ENCODE measurements at places on chromosomes 7 and 10.

DNA sequence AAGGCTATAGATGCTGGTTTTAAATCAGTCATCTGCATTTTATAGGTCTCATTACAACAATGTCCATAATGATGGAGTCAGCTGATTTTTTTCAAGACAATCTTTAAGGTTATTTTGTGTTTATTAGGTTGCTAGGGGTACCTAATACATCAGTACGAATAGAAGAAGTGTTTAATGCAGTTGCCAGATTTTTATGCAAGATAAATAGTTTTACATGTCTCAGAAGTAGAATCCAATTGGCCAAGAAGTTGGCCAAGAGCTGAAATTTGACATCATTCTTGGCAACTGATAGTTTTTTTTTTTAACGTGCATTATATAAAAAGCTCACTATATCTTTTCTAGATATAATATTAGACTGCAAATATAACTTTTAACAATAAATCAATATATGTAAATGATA, 208.5 kb downstream of the TRIL start:
- DNase-seq, result no peak

DNA sequence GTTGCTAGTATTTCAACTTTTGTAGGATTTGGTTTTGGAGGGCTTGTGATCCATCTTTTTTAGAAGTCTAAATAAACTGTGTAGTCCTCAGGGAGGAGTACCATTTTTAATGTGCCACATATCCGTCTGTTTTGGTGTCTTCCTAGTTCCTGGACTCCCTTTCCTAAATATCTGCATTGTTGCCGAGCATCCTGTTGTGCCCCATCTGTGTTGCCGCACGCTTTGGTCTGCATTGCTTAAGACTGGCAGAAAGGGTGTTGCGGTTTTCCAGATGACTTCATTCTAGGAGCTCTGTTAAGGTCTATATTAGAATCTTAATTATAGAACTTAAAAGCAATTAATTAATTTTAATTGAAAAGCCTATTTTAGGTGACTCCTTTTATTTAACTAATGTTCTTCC, 49.4 kb downstream of the RBM33 start:
- DNase-seq, result no peak

GRCh38 chr7:135204341-135204749, 7.0 kb downstream of the WDR91 start:
- no peak for DNase-seq

DNA sequence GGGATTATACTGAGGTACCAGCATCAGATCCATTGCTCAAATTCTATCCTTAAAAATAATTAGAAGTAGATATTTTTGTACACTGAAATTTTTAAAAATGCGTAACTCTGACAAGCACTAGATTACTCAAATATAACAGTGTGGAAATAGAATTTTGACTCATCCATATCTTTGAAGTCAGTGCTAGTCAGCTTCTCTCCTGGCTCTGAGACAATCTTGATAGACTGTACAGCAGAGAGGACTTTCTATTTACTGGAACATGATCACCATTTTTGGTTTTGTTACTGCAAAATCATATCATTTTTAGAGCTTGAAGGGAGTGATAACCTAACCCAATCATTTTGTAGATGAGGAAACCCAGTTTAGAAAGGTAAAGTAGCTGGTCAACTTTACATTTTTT, 195.0 kb downstream of the MTERF1 start:
- no peak for DNase-seq

GRCh38 chr10:27724287-27724686, 21.3 kb downstream of the MKX start:
- DNase-seq, result no peak

DNA sequence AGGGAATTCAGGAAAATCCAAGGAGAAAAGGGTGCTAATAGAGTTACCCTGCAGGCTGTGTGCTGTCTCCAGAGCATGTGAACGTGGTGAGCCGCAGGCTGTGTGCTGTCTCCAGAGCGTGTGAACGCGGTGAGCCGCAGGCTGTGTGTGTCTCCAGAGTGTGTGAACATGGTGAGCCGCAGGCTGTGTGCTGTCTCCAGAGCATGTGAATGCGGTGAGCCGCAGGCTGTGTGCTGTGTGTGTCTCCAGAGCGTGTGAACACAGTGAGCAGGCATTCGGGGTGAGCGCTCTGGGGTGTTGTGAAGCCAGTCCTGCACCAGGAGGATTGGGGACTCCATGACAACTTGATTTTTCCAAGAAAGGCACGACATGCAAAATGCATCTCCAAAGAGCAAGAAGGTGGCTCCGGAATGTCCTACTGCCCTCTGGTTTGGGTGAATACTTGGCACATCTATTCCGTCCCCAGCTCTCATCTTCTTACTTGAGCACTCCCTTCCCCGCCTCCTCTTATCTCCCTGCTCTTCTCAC, 407.9 kb upstream of the SHH start:
- DNase-seq, result no peak

GRCh38 chr10:92712016-92712889, 22.5 kb downstream of the HHEX start:
- DNase-seq, result no peak

DNA sequence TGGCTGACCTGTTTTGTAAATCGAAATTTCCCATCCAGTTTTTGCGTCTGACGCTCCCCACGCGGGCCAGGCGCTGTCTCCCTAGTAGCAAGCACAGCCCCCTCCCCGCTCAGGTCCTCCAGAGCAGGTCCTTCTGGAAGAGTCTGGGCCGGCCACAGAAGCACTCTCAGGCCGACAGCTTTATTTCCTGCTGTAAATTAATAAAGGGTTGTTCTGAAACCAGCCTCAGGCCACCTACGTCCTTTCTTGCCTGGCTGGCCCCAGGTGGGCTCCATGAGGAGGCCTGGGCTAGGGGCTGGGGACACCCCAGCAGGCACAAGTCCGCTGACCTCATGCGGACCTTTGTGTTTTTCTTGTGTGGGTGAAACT, 35.2 kb downstream of the CAMK2B start:
- no peak for DNase-seq
